T-helper 1 cell treated with Interleukin-12 subunit alpha and Interleukin-12 subunit beta and Interleukin-4 antibody, amounts not matched to agents 30 ng/mL and 1 ng/mL, for 36 hours (primary cell): ENCODE measurements at places on chromosomes 5 and 9. TPM values are rescaled to one million over a fixed set of nuclear protein-coding genes. Genes with fewer than 3 reads are reported as not detected.

PCDHGA10 gene
- 0.20 and 0.27 TPM in 2 replicates for total RNA-seq

TMEM8B gene
- total RNA-seq = 1.7 and 2.5 TPM in 2 replicates

NREP gene
- total RNA-seq = 18.0 and 21.3 TPM in 2 replicates

NUTM2F gene
- total RNA-seq = not detected in 2 replicates

SPATA6L gene
- 0.24 and 0.32 TPM in 2 replicates for total RNA-seq

SCGB3A2 gene
- not detected in 2 replicates for total RNA-seq
